Activated CD8-positive, alpha-beta memory T cell treated with anti-CD3 and anti-CD28 coated beads for 36 hours (primary cell): ENCODE measurements at places on chromosomes 5 and 9. TPM values are rescaled to one million over a fixed set of nuclear protein-coding genes. Genes with fewer than 3 reads are reported as not detected.

C5orf34 gene
- total RNA-seq, result 9.5 TPM

DMRT2 gene
- not detected for total RNA-seq

RELL2 gene
- total RNA-seq, result 32.4 TPM

TNFSF8 gene
- 43.5 TPM for total RNA-seq

AGXT2 gene
- total RNA-seq, result not detected

SNX18 gene
- 20.9 TPM for total RNA-seq

ANKRD20A1 gene
- total RNA-seq, result not detected

FBLL1 gene
- total RNA-seq, result not detected

CDC20B gene
- total RNA-seq, result 0.08 TPM

N4BP3 gene
- 6.9 TPM for total RNA-seq

SYNPO gene
- total RNA-seq, result not detected

SCGB3A1 gene
- total RNA-seq, result 0.38 TPM

CTXN3 gene
- not detected for total RNA-seq

FLT4 gene
- 4.4 TPM for total RNA-seq
